Thymus (tissue), 14 donors: ENCODE measurements at places on chromosomes 13 and 19.

GRCh38 chr13:48431987-48432615, 19.2 kb upstream of the LPAR6 start:
- no peak for DNase-seq

- DNase-seq: no peak
These were observed 33.6 kb downstream of the ERICH4 start for GRCh38 chr19:41476583-41476982.

DNA sequence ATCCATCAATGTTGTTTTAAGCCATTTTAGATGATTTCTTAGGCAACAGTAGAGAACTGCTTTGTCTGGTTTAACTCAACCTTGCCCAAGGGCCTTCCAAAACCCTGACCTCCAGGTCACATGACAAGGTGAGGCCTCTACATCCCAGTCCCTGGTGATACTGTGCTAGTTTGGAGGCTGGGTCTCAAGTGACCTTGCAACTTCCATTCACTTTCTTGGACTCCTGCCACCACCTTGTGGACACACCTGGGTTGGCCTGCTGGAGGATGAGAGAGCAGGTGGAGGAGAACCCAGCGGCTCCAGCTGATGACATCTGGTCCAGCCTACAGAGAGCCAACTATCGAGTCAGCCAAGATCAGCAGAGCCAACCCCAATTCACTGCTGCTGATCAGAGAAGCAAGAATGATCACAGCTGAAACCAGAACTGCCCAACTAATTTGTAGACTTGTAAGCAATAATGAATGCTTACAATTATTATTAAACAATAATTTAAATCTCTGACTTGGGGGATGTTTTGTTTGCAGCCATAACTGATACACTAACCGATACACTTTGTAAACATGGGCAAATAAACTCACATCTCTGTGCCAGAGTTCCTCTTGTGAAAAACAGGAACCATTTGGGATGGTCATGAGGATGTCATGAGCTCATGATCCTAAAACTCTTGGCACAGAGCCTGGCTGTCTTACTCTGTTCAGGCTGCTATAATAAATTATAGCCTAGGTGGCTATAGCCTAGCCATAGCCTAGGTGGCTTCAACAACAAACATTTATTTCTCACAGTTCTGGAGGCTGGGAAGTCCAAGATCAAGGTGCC, 11.5 kb downstream of the FAM187B start:
- no peak for DNase-seq

DNA sequence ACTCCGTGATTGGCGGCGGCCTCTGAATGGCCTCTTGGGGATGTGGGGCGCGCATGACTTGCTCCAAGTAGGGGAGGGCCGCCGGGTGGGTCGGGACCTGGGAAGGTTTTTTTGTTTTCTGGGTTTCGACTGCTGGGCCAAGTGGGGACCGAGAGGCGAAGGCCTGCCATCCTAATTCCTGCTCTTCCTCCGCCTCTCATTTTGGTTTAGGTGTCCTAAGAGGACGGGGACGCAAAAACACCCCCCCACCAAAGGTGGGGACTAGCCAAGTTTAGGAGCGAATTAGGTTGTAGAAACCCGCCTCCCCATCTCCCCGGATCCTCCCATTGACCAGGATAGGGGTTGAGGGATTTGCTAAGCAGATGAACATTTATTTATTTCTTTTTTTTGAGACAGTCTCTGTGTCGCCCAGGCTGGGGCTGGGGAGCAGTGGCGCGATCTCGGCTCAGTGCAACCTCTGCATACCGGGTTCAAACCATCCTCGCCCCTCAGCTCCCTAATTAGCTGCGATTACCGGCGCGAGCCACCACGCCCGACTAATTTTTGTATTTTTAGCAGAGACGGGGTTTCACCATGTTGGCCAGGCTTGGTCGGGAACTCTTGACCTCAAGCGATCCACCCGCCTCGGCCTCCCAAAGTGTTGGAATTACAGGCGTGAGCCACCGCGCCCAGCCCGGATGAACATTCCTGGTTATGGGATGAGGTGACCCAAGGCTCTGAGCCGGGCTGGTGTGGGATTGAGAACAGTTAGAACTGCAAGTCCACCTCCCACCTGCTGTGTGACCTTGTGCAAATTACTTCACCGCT, 838 bp downstream of the PPP2R1A start:
- DNase-seq: no peak

- DNase-seq: no peak
These were observed 58.2 kb upstream of the USE1 start for GRCh38 chr19:17156947-17157302.

GRCh38 chr13:30870049-30870884, 35.8 kb upstream of the MEDAG start:
- DNase-seq: peak; percentile 11

- no peak for DNase-seq
These were observed 500.5 kb upstream of the SPRY2 start for GRCh38 chr13:80841414-80841813.

DNA sequence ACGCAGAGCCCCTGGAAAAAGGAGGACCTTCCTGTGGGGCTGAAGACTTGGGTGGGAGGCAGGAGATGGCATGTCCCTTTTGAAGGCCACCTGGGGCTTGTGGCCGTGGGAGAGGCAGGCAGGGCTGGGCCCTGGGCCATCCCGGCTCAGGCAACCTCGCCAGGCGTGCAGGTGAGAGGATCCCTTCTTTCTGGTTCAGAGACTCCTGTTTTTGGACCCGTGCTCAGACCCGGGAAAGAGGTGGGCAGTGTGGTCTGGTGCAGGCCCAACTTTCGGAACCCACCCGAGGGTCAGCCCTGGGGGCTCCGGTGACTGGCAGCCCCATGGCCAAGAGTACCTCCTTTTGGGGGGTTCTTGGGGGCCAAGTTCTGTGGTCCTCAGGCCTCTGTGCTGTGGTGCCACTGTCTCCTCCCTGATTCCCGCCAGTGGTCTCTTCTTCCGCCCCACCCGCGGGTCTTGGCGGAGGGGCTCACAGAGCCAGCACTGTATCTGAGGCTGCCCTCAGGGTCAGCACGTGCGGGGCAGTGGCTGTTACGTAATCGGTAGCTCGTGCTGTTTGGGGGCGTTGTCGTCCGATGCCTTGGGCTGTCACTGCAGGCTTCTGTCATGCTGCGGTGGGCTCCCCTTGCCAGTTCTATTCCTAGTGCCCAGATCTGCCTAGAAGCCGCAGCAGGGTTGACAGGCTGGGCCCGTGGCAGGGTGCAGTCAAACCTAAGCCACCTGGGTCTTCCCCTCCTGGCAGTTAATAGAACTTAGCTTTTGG, 42.7 kb downstream of the KDM4B start:
- no peak for DNase-seq

DNA sequence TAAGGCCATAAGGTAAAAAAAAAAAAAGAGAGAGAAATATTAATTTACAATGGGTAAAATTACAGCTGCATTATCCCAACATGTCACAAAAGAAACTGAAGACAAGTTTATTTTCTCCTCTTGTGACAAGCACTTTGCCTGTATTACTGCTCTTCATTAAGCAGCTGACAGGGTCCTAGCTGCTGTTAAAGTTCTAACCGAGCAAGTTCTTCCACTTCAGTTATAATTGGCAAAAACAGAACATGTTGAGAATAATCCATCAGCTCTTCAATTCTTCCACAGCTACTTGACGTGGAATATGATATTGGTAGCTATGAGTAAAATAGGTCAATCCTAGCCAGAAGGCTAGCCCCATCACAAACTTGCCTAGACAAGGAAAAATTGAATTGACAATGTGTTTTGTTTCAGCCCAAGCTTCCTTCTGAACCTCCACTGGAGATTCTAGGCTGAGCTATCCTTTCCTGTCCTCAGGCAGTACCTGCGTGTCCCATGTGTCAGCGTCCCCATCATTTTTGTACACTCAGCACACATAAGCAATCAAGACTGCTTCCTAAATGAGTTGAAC, 32.2 kb upstream of the DOCK9 start:
- DNase-seq: no peak

- DNase-seq: no peak
These were observed 47.4 kb upstream of the PCDH20 start for GRCh38 chr13:61463024-61463423.

DNA sequence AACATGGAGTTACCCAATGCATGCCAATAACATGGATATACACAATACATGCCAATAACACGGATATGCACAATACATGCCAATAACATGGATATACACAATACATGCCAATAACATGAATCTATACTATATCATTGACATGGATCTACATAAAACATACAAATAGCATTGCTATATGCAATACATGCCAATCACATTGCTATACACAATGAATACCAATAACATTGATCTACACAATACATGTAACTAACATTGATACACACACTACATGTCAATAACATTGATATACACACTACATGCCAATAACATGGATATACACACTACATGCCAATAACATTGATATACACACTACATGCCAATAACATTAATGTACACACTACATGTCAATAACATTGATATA, 932 bp upstream of the PIP5K1C start:
- no peak for DNase-seq

DNA sequence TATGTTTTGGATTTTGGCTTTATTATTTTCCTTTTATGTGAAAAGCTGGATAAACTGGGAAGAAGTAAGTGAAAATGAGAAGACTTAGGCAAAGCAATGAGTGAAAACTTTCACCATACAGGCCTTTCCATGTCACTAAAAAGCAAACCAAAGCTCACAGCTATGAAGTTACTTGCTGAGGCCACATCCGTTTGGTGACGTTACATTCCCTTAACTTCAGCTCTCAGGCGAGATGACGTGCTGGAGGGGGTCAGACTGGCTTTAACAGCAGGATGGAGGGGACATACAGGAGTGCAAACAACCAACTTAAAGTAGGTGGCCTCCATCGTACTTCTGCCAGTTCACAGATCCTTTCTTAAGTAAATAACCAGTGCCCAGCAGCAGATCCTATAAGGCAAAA, 522.3 kb downstream of the MYO16 start:
- no peak for DNase-seq

- DNase-seq: peak; percentile 4
These were observed 107.4 kb upstream of the DOCK9 start for GRCh38 chr13:99085139-99085807.

GRCh38 chr19:35715981-35716800, 1.6 kb upstream of the KMT2B start:
- no peak for DNase-seq

GRCh38 chr19:14165990-14166830, 29.8 kb upstream of the ASF1B start:
- DNase-seq: no peak

GRCh38 chr13:43170506-43170905, 147.1 kb downstream of the DNAJC15 start:
- DNase-seq: no peak

- no peak for DNase-seq
These were observed 2.1 kb upstream of the B9D2 start for GRCh38 chr19:41366089-41366488.

GRCh38 chr19:55156202-55157063, 1.1 kb downstream of the TNNI3 start:
- no peak for DNase-seq

DNA sequence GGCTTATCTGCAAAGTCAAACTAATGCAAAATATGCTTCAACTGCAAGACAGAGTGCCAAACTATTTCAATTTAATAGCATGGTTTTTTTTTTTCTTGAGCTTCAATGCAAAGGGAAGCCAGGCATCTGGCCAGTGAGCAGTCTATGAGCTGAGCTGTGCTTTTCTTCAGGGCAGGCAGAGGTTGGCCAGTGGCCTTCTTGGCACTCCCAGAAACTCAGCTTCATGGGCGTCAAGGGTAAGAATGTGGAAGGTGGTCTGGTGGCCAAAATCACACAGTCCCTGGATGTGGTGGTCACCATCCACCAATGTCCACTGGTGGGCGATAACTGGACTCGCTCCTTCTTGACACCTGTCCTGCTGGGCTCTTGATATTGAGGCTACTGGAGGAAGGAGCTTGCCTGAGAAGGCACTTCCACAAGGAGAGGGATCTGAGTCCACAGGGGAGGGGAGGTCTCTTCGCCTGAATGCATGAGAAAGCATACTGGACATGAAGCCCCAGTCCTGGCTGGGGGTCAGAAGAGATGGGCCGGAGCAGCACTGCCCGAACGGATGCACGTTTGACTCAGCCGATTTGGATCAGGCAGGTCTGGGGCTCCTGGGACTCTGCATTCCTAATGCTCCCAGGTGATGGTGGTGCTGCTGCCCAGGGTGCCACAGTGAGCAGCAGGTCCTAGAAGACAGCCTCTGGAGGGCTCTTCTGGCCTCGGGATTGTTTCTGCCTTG, 17.1 kb downstream of the COL4A2 start:
- no peak for DNase-seq

- DNase-seq: no peak
These were observed 27.4 kb upstream of the SCEL start for GRCh38 chr13:77507931-77508776.

- no peak for DNase-seq
These were observed 2320.0 kb downstream of the PCDH9 start for GRCh38 chr13:64910096-64910495.

DNA sequence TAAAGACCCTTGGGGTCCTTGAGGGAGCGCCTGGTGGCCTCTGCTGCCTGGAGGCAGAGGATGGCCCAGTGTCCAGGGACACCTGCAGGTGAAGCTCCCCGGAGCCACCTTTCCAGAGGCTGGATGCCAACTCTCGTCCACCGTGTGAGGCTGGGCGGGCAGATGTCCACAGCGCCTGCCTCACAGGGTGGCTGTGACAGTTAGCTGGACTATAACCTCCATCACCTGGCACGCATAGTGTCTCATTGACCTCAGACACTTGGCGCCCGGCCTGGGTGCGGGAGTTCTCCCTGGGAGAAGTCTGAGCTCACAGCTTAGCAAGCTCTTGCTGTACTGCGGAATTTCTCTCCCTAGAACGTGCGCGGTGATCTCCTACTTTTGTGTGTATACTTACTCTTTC, 9.8 kb downstream of the BICRA start:
- no peak for DNase-seq

GRCh38 chr13:39016787-39017186, 21.1 kb downstream of the PROSER1 start:
- no peak for DNase-seq

- DNase-seq: no peak
These were observed 1.2 kb upstream of the DNAJB1 start for GRCh38 chr19:14519245-14519859.

- DNase-seq: no peak
These were observed 8.9 kb upstream of the CYP4F3 start for GRCh38 chr19:15631817-15632216.

- no peak for DNase-seq
These were observed 1510.3 kb downstream of the PCDH9 start for GRCh38 chr13:65719831-65720230.

- DNase-seq: no peak
These were observed 155.0 kb upstream of the SOX1 start for GRCh38 chr13:111911754-111912452.

DNA sequence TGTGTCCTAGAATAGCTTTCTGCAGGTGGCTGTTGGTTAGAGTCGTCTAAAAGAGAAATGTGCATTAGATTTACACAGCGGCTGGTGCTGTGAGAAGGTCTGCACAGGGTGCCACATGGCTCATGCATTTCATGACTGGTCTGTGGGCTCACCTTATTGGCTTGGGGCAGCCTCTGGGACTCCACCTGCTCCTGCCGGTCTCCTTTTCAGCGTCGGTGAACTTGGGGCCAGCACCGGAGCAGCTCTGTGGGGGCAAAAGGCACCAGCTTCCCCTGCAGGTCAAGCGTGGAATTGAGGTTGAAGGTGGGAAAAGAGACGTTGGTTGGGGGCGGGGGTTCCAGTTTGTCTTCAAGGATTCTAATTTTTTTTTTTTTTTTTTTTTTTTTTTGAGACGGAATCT, 3.1 kb upstream of the PNMA8C start:
- no peak for DNase-seq
